ENCODE measurements at places on chromosomes 12 and 14. TPM values are rescaled to one million over a fixed set of nuclear protein-coding genes. Genes with fewer than 3 reads are reported as not detected.

CPNE6 gene
- total RNA-seq: not detected

AKAP3 gene
- total RNA-seq: 1.1 TPM

OTOGL gene
- total RNA-seq: under 0.01 TPM

FERMT2 gene
- total RNA-seq: under 0.01 TPM

FAM90A1 gene
- under 0.01 TPM for total RNA-seq

KRT85 gene
- total RNA-seq: not detected

IGF1 gene
- total RNA-seq: under 0.01 TPM

GALNT8 gene
- total RNA-seq: 1.1 TPM

GOLGA5 gene
- 7.8 TPM for total RNA-seq

IL23A gene
- total RNA-seq: 0.81 TPM

GLIPR1L2 gene
- total RNA-seq: 0.27 TPM

NID2 gene
- total RNA-seq: 1.1 TPM

RAD51AP1 gene
- total RNA-seq: 2.2 TPM

TMEM263 gene
- total RNA-seq: 16.4 TPM

GPR84 gene
- total RNA-seq: 0.81 TPM

NYNRIN gene
- 20.2 TPM for total RNA-seq

KLRC4 gene
- total RNA-seq: not detected

ST8SIA1 gene
- 0.54 TPM for total RNA-seq

RIMBP2 gene
- 0.27 TPM for total RNA-seq

SLC7A8 gene
- total RNA-seq: 2.2 TPM

WDHD1 gene
- total RNA-seq: 5.9 TPM

CRIP2 gene
- total RNA-seq: 43.9 TPM

BDKRB2 gene
- under 0.01 TPM for total RNA-seq

SLC38A4 gene
- not detected for total RNA-seq

POTEM gene
- not detected for total RNA-seq

EFS gene
- under 0.01 TPM for total RNA-seq

GPRC5A gene
- 0.27 TPM for total RNA-seq

C12orf56 gene
- not detected for total RNA-seq

TMEM63C gene
- 0.27 TPM for total RNA-seq

PPM1H gene
- 15.1 TPM for total RNA-seq

NRXN3 gene
- total RNA-seq: 0.27 TPM

KRT3 gene
- total RNA-seq: not detected

PCBP2 gene
- total RNA-seq: 882 TPM

FOXA1 gene
- total RNA-seq: 0.27 TPM

STXBP6 gene
- total RNA-seq: 5.1 TPM

APOLD1 gene
- 2.7 TPM for total RNA-seq

RNF212B gene
- not detected for total RNA-seq

IFI27 gene
- 1.6 TPM for total RNA-seq

SYCP3 gene
- 0.27 TPM for total RNA-seq

ADAM21 gene
- 0.27 TPM for total RNA-seq

KNTC1 gene
- total RNA-seq: 24.8 TPM
